Iris pigment epithelial cell (primary cell): ENCODE measurements at places on chromosomes 6 and 20.

DNA sequence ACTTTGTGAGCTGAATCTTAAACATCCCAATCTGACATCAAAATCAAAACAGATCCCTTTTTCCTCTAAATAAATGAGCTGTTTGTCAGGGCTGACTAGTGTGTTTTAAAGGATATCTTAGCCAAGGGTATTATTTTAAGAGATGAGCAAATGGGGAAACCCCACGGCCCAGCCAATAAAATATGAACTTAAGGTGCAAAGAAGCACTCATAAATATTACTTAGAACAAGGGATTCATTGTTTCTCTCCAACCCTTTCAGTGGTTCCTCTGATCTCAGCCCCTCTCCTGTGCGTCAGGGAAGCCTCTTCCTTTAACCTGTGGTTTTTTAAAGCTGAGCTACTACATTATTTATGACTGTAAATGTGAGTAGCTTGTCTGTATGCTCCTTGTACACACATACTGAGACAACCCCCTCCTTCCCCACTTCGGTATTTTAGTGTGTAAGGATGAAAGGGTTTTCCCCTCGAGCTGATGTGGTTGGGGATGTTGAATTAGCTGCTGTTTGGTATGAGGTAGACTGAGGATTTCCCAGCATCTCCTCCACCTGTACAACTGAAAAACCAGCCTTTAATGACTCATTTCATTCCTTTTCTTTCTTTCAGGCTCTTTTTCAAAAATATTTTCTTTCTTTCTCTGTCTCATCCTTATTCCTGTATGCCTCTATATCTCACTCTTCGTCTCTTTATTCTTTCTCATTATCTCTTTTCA lies 6.5 kb downstream of the BMP5 start:
- peak; percentile 53 for DNase-seq

- peak; percentile 36 for DNase-seq
Measured at GRCh38 chr6:134201716-134202115, 116.2 kb downstream of the SGK1 start.

DNA sequence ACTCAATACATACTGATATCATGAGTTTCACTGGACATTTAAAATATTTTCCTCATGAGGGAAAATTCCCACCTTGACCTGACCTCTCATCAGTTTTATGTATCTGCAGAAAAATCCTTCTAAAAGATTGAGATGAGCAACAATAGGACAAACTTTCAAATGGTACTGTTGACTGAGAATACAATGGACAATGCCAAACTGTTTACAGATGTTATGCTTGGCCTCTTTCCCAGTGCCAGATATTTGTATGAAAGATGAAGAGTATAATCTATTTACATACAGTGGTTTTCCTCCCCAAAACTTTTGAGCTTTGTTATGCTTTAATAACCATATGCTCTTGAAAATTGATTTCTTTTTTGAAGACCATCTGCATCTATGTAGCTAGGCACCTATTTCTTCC lies 245.1 kb upstream of the RSPO3 start:
- DNase-seq: no peak

GRCh38 chr6:75266716-75267291 lies 17.8 kb downstream of the TMEM30A start:
- peak; percentile 67 for DNase-seq

- peak; percentile 76 for DNase-seq
Measured at GRCh38 chr20:1122388-1123315, 4.2 kb downstream of the PSMF1 start.

DNA sequence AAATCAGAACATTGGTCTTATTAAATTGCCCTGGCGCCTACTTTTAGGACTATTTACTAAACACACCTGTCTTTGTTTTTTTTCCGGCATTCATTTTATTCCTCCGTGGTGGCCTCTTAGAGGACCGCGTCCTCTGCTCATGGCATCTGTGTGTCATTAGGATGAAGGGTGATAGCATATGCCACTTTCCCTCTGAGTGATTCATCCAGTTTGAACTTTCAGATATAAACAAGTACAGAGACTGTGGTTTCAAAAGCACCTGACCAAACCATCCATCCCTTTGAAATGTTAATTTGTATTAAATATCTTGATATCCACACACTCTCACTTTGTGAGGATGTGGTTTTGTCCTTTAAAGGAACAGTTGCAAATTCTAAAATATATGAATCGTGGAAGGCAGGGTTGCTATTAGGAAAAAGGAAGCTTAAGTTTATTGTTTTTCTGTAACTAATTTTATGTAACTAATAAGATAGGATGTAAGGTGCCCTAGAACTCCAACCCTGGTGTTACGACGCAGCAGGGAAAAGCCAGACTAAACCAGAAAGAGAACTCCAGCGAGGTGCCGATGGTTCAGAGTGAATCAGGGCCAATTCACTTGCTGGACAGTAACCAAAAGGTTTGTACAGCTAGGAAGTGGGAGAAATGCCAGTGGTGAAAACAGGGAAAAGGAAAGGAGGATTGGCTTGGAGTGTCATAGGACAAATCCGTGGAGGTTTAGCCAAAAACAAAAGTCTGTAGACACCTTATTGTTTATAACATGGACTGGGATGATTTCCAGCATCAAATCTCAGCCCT lies 98.7 kb downstream of the SHLD1 start:
- peak; percentile 67 for DNase-seq

GRCh38 chr20:39253051-39253755 lies 291.1 kb downstream of the DHX35 start:
- no peak for DNase-seq
